Renal cortex interstitium (tissue), 15 donors: ENCODE measurements at places on chromosomes 5 and 9. TPM values are rescaled to one million over a fixed set of nuclear protein-coding genes. Genes with fewer than 3 reads are reported as not detected.

ZNF169 gene
- polyA plus RNA-seq: 5.9 TPM

SLC38A9 gene
- 28.3 TPM for polyA plus RNA-seq

DNA sequence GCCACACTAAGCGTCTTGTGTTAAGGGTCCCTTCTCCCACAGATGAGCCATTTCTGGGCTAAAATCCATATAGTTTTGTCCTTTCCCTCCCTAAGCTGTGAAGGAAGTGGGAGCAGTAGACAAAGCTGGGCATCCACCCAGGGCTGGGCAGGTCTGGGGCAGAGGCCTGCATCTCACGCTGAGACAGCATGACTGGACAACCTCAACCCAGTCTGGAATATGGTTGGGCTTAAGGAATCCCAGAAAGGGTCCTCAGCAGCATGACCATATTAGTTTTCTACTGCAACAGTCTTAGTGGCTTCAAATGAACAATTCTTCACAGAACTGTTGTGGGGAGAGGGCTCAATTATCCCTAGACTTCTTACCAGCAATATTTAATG, 173.8 kb downstream of the AUH start:
- DNase-seq: no peak

DNA sequence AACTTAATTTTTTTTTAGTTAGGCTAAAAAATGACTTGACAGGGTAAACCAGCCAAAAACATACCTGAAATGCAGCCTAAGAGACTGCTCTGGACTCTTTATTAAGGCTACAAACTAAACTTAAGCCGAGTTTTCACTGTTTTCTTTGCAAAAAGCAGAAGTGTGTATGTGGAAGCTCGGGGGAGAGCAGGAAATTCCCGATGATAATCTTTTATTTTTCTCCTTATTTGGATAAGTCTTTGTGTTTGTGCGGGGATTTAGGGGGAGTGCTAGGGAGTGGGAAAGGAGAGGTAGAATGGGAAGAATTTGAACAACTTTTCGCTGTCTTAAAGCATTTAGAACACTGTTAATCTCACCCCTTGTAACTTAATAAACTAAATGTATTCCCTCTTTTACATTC, 30.7 kb upstream of the GPR21 start:
- DNase-seq: no peak
